ENCODE measurements at places on chromosomes 13 and 19. TPM values are rescaled to one million over a fixed set of nuclear protein-coding genes. Genes with fewer than 3 reads are reported as not detected.

Gene SLC8A2
- total RNA-seq, result 0.44 TPM

Gene LILRA2
- total RNA-seq, result not detected

Gene BRME1
- total RNA-seq, result 0.57 TPM

Gene ZNF253
- not detected for total RNA-seq

Gene SGTA
- 72.3 TPM for total RNA-seq

Gene GPR12
- not detected for total RNA-seq

Gene PCID2
- total RNA-seq, result 41.9 TPM

Gene RGCC
- total RNA-seq, result 1.5 TPM

Gene TMC4
- 1.3 TPM for total RNA-seq

Gene WDR88
- not detected for total RNA-seq

Gene DENND1C
- 0.30 TPM for total RNA-seq

Gene MED29
- 59.2 TPM for total RNA-seq

Gene KLK2
- not detected for total RNA-seq

Gene SIGLEC8
- not detected for total RNA-seq

Gene RXFP2
- total RNA-seq, result not detected

Gene ZNF844
- total RNA-seq, result not detected

Gene PALM3
- total RNA-seq, result 1.7 TPM

Gene PSG6
- 0.18 TPM for total RNA-seq

Gene SELENOW
- 160 TPM for total RNA-seq

Gene NALCN
- total RNA-seq, result 4.1 TPM

Gene KCNJ14
- total RNA-seq, result 1.1 TPM

Gene N4BP2L1
- 0.57 TPM for total RNA-seq

Gene ZNF729
- not detected for total RNA-seq

Gene HIPK4
- 0.32 TPM for total RNA-seq

Gene MEDAG
- 0.23 TPM for total RNA-seq

Gene MADCAM1
- 0.17 TPM for total RNA-seq

Gene ZNF442
- total RNA-seq, result not detected

Gene DNAJC15
- total RNA-seq, result 0.02 TPM

Gene SBK2
- 1.7 TPM for total RNA-seq

Gene ZNF418
- total RNA-seq, result 0.74 TPM

Gene SMG9
- 47.4 TPM for total RNA-seq

Gene CEACAM16
- 0.14 TPM for total RNA-seq

Gene ZNF880
- 1.3 TPM for total RNA-seq

Gene ICAM4
- not detected for total RNA-seq

Gene DNAAF3
- total RNA-seq, result 8.6 TPM

Gene CNN1
- 0.40 TPM for total RNA-seq

Gene ANGPTL8
- total RNA-seq, result not detected

Gene ARL11
- total RNA-seq, result not detected

Gene COL4A1
- total RNA-seq, result 92.5 TPM

Gene OR7A5
- not detected for total RNA-seq

Gene GIPR
- total RNA-seq, result 3.5 TPM

Gene DCT
- not detected for total RNA-seq

Gene JUND
- total RNA-seq, result 61.1 TPM

Gene SBK3
- total RNA-seq, result 2.0 TPM

Gene ZNF345
- total RNA-seq, result 0.34 TPM

Gene SPIB
- 0.23 TPM for total RNA-seq

Gene ZNF99
- total RNA-seq, result not detected

Gene KANK3
- 4.7 TPM for total RNA-seq
